PC-3 (cell line): ENCODE measurements at places on chromosomes 3 and 15. TPM values are rescaled to one million over a fixed set of nuclear protein-coding genes. Genes with fewer than 3 reads are reported as not detected.

The MOBP gene
- total RNA-seq = not detected in 2 replicates

The ZNF35 gene
- total RNA-seq = 12.0 and 12.4 TPM in 2 replicates

The CSPG5 gene
- total RNA-seq = 0.66 and 1.2 TPM in 2 replicates

The GOLGA6L10 gene
- total RNA-seq = 1.1 TPM in 1 of 2 replicates, not detected in the other
